IPS DF 6.9 (cell line): ENCODE measurements at places on chromosomes 4 and X.

- no peak for DNase-seq
Observed at GRCh38 chr4:94926936-94927335, 169.2 kb downstream of the BMPR1B start.

DNA sequence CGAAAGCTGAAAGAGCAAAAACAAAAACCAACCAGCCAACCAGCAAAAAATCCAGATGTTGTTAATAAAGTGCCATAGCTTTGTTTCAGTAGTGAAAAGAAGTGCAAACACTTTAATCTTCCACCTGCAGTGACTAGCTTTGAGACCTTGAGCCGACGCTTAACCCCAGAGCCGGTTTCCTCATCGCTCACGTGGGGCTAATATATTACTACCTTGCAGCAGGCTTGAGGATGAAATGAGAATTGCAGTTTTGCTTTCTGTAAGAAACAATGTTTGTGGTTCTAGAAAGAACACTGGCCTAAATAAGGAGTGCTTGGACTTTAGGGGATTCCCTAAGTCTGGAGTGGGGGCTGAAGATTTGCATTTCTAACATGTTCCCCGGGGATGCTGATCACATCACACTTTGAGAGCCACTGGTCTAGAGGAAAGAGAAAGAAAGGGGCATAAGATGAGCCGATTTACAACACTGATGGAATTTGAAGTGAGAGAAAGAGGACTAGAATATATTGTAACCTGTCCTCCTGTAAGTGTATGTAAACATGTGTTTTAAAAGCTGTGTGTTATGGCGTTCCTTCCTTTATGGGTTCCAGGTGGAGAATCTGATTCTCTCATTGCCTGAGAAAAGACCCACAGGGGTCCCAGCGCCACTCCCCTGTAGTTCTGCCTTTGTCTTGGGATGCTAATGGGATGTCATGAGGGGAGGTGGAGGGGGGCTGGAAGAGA, 1.4 kb downstream of the FGF2 start:
- DNase-seq: peak; percentile 77

GRCh38 chr4:148225639-148226038, 216.6 kb downstream of the NR3C2 start:
- no peak for DNase-seq

DNA sequence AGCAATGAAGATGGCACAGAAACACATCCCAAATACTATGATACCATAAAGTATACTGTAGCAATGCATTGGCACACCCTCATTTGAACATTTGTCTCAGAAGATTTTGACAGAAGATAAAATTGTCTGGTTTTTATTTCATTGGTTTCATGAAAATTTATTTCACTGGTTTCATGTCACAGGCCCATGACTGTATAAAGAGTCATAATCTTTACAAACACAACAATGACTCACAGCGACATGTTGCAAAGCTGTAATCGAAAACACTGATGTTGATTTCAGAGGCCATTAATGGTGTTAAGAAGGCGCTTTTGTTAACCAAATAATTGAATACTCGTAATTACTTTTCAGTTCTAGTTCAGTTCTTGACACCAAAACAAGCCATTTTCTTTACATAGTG, 8.1 kb upstream of the DTHD1 start:
- DNase-seq: no peak

DNA sequence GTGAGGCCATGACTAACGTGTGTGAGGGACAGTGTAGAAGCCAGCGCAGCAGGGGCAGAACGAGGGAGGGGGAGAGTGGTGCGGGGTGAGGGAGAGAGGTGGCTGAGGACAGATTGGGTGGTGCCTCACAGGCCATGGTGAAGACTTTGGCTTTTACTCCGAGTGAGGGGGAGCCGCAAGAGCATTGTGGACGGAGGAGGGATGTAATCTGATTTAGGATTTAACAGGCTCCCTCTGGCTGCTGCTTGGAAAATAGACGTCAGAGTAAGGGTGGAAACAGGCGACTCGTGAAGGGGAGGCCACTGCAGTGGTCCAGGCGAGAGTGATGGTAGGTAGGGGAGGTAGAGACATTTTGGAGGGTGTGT, 13.0 kb downstream of the PPP1R3F start:
- no peak for DNase-seq

DNA sequence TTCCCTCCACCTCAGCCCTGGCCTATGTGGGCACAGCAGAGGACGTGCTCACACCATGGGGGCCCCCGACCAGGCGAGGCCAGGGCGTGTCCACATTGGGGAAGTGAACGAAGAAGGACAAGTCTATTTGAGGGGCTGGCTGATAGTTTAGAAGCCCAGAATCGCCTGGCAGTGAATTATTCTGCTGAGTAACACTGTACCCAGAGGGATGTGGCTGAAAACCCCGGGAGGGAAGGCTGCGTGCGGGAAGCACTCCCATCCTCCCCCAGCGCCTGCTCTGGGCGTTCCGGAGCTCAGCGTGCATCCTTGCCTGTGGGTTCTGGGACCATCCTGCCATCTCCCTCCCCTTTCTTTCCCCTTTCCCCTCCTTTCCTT, 66.6 kb downstream of the TRMT44 start:
- no peak for DNase-seq

- no peak for DNase-seq
Observed at GRCh38 chrX:148555101-148555500, 54.7 kb downstream of the AFF2 start.

DNA sequence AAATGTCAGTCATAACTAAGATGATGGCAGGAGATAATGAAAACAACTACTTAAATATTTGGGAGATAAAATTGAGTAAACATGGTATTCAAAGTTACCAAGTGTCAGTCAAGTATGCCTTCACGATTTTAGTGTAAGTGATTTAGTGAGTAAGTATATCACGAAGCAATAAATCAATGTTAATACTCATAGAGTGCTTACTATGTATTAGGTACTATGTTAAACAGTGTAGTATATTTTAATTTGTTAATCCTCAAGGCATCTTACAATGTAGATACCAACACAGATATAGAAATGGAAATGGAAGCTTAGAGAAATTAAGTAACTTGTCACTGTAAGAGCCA, 59.6 kb downstream of the ANXA3 start:
- no peak for DNase-seq

- DNase-seq: no peak
Observed at GRCh38 chr4:2166253-2166652, 75.7 kb downstream of the HAUS3 start.

- no peak for DNase-seq
Observed at GRCh38 chrX:15293451-15293850, 22.0 kb downstream of the ASB11 start.

DNA sequence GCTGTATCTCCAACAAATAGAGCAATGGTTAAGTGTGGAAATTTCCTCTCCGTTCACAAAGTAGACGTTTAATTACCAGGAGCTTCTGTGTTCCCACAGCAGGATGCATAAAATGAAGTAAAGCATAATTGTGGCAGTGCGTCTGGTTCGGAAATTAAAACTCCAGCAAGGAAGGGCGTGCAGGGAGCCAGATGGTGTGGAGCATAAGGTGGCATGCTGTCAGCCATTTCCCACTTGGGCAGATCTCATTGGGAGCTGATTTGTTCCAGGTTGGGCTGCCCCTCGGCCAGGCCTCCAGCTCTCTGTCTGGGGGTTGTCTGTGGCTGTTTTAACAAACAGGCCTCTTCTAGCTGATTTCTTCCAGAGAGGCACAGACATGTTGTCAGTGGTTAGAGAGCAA, 182.1 kb upstream of the CLNK start:
- DNase-seq: no peak
